ENCODE measurements at places on chromosomes 3 and 15.

GRCh38 chr3:23325466-23326065, 122.4 kb downstream of the UBE2E2 start:
- no peak for DNase-seq

- DNase-seq, result no peak
These were observed 19.1 kb upstream of the P2RY14 start for GRCh38 chr3:151297429-151297828.

DNA sequence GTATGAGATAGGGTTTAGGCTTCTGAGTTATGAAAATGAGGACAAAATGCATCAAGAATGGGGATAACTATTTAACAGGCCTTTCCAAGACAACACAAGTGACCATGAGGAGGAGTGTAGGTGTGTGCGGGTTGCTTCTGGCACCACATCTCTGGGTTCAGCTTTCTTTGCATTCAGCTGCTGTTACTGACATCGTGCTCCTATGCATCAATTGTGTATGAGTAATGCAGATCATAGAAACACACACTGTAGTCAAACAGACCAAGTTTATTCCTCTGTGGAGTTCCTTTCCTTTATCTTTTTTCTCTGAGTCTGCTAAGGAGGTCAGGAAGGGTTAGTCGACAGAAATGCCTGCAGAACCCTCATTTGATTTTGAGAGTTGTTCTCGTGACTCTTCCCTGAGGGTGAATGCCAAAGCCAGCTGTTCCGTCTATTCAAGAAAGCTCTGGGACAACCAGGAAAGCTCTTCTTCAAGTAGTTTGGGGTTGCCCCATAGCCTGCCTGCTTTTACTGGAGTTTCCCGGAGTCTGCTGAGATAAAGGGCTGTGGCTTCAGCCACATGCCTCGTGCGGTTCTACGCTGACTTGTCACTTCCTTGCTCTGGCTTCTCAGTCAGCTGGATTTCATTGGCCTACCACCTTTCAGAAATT, 136.7 kb upstream of the TLE3 start:
- no peak for DNase-seq

DNA sequence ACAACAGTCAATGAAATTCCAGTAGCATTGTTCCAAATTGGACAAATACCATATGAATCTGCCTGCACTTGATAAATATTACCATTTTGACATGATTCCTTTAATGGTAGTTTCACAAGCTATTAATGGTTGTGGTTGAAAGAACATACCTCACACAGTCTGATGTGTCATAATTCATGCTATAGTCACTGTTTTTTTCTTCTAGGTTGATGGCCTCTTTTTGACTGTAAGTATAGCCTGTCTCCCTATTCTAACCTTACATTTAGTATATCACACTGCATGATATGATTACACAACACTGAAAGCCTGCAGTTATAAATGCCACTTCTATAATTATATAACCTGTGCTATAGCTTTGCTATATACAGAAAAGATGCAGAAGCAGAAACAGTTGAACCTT, 834.1 kb downstream of the NSUN3 start:
- no peak for DNase-seq

- no peak for DNase-seq
These were observed 177.2 kb downstream of the ITPR1 start for GRCh38 chr3:4670352-4670751.

All from esophagus squamous epithelium (tissue), 5 donors.